ENCODE measurements at places on chromosomes 16 and 17. TPM values are rescaled to one million over a fixed set of nuclear protein-coding genes. Genes with fewer than 3 reads are reported as not detected.

HOXB7 gene
- not detected for total RNA-seq

GRCh38 chr16:28623172-28623711 lies 13.4 kb upstream of the SULT1A1 start:
- H3K27me3 ChIP-seq = no peaks in the 10 kb centered on the region
- DNase-seq = no peak
- no peak overlapping the region for H3K27ac ChIP-seq
- H3K4me1 ChIP-seq = peaks cover 34% of the 10 kb centered on the region
- H3K36me3 ChIP-seq = no peaks in the 10 kb centered on the region

DNA sequence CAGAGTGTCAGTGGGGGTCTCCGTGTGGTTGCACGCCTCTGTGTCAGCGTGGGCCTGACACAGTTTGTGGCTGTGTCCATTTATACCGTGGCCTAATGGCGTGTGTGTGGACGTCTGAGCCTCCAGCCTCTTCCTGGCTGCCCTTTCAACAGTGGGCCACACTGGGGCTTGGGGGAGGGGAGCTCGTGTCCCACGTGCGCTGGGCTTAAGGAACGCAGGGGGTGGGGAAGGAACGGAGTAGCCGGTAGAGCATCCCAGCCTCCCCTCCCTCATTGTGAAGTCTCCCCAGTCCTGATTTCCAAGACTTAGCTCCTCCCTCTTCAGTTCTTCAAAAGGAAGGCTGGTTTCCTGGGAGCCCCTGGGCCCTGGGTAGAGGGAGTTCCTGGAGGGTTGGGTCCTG lies 9.5 kb upstream of the HES7 start:
- H3K27me3 ChIP-seq = no peaks in the 10 kb centered on the region
- no peaks in the 10 kb centered on the region for H3K36me3 ChIP-seq
- H3K27ac ChIP-seq = no peak overlapping the region
- peak overlapping the region; percentile 6 for H3K4me3 ChIP-seq
- no peak for DNase-seq

DNA sequence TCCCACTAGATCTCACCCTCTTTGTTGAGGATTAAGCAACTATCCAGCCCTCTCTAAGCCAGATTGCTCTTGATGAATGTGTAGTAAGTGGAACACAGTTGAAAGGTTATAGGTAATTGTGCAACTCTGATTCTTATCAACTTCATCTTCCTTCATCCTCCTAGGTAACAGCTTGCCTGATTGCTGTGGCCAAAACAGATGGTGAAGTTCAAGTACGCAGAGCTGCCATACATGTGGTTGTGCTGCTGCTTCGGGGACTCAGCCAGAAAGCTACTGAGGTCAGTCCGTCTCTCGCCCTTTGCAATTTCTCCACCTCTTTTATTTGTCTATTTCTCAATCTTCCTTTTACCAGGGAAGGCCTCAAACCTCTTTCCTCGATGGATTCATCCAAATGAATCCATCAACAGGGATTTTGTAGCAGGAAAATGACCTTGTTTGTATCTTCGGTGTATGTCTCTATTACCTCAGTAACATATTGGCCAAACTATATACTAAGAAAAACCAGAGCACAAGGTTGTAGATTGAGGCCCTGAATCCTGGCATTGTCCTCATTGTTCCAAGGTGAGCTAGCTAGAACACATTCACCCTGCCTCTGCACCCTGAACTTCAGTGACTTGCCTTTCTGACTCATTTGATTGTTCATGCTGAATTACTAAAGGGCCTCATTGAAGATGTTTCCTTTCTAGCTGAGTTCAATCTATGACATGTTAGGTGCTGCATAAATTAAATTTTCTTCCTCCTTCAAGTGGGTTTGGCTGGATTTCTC lies 65.1 kb upstream of the HAS3 start:
- no peak overlapping the region for H3K4me3 ChIP-seq
- H3K27me3 ChIP-seq = no peaks in the 10 kb centered on the region
- peak overlapping the region; percentile 68 for H3K27ac ChIP-seq
- peak; percentile 89 for DNase-seq
- H3K36me3 ChIP-seq = no peaks in the 10 kb centered on the region
- H3K4me1 ChIP-seq = peaks cover 23% of the 10 kb centered on the region

GRCh38 chr16:88939245-88939971 lies 37.6 kb downstream of the CBFA2T3 start:
- peaks cover 86% of the 10 kb centered on the region for H3K27me3 ChIP-seq
- H3K4me3 ChIP-seq = no peak overlapping the region
- no peaks in the 10 kb centered on the region for H3K36me3 ChIP-seq
- no peak overlapping the region for H3K27ac ChIP-seq
- H3K4me1 ChIP-seq = peaks cover 9% of the 10 kb centered on the region
- DNase-seq = no peak

ALDH3A2 gene
- total RNA-seq = 245 TPM

DNA sequence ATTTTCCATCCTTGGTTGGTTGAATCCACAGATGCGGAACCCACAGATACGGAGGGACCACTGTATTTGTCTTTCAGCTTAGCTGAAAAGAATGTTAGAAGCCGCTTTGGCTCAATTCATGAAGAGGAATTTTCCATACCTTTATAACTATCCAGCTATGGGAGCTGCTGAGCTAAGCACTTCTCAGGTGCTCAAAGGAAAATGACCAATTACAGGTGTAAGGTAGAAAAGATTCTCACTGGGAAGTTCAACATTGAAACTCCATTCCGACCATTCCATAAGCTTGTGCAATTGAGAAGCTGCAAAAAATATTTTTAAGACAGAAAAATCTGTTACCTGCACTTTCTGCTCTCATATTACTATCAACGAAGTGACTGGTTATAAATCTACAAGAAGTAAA lies 2.7 kb downstream of the AHSP start:
- DNase-seq = no peak
- no peak overlapping the region for H3K27ac ChIP-seq
- peaks cover 26% of the 10 kb centered on the region for H3K4me1 ChIP-seq
- no peaks in the 10 kb centered on the region for H3K36me3 ChIP-seq

Data from HepG2 (cell line).